ENCODE measurements at places on chromosomes 5 and 9.

DNA sequence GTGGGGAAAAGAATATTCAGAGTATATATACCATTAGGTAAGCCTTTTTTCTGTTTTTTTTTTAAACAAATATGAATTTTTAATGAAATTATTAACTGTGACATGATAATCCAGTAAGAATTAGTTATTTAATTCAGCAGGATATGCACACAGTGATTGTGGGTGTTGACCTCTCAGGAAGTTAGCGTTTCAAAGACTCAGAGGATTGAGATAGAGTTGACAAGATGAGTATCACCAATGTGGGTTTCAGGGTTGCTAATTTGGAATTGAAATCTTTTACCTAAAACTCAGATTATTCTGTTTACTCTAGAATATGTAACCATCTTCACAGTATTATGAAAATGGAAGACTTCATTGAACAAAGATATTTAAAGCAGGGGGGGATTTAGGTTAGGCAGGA lies 56.2 kb downstream of the FOCAD start:
- DNase-seq: no peak

DNA sequence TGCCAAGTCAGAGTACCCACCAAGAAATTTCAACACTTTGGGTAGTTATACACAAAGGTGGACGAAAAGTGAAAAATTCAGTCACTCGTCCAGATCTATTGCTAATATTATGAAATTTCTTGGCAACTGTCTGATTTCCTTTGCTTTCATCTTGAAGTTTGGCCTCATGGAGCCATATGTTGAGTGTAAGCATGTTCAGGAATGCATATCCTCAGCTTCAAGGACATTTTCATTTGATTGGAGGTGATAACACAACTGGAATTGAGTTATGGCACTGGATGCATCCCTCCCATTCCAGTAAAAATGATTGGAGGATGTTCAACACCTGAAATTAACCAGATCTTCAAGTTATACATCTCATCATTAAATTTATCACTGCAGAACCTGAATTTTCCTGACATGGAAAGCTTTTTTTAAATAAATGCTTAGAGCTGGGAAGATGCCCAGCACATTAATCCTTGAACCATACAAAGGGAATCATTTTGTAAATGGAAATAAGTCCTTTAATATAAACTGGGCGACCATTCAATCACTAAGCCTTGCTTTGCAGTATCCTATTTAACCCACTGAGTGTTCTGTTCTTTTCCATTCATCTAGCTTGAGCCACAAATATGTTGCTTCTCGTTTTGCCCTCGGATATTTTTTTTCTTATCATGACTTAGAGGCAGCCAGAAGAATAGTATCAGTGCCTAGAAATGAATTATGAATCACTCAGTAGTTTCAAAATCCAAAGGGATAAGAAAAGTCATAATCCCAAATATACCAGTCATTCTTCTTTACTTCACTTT lies 273.7 kb upstream of the PIK3R1 start:
- no peak for DNase-seq

- no peak for DNase-seq
Observed at GRCh38 chr5:112787896-112788295, 50.2 kb downstream of the APC start.

GRCh38 chr5:171386006-171386671 lies 1.5 kb upstream of the NPM1 start:
- DNase-seq: no peak

GRCh38 chr5:114782869-114783268 lies 386.8 kb downstream of the TRIM36 start:
- no peak for DNase-seq

DNA sequence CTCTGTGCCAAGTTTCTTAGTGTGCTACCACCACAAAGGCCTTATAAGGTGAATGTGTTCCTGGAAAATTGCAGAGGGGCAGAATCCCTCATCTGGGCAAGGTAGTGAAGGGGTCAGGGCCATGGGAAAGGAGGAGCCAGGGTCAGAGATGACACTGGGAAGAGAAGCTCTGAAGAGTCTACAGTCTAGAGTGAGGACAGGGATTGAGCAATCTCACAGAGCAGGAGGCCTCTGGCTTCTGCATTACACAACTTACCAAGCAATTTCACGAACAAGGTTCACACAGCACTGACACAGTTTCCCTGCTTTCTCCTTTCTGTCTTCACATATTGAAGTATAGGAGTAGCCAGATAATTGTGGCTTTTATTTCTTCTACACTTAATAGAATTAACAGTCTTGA lies 24.5 kb upstream of the IDNK start:
- no peak for DNase-seq

GRCh38 chr9:76772686-76773445 lies 8.6 kb downstream of the PCA3 start:
- no peak for DNase-seq

DNA sequence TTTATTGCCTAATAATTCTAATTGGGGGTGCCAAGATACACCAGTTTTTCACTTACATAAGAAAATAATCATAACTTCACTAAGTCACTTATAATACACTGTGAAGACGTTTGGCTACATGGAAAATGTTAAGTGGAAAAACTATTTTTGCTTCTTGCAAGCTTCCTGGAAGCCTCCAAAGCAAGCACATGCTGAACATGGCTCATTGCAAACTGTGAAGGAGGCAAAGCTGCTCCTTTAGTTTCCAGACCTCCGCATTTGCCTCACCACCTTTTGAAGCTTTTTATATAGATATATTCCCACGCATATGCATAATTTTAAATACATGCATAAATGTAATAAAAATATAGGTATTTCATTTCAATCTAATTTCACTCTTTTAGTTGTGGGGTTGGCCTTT lies 285.6 kb upstream of the PRDM9 start:
- no peak for DNase-seq

- no peak for DNase-seq
Observed at GRCh38 chr9:89935115-89935514, 330.3 kb downstream of the GADD45G start.

- DNase-seq: no peak
Observed at GRCh38 chr9:112252194-112252593, 77.1 kb upstream of the SUSD1 start.

DNA sequence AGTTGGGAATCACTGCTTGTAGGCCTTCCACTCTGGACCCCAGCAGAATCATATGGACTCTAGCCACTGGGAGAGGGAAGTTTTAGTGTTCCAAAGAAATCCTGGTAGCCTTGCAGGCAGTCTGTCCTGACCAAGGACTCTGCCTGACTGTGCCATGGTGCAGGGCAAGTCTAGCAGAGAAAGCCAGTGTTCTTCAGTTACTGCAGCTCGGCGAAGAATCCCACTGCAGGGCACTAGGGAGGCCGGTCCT lies 20.3 kb upstream of the MATR3 start:
- no peak for DNase-seq

GRCh38 chr5:33501899-33502298 lies 61.1 kb downstream of the TARS1 start:
- no peak for DNase-seq

- DNase-seq: no peak
Observed at GRCh38 chr5:159638954-159639559, 277.2 kb upstream of the ADRA1B start.

GRCh38 chr9:27033815-27034403 lies 28.4 kb upstream of the LRRC19 start:
- no peak for DNase-seq

GRCh38 chr9:89277454-89277853 lies 33.5 kb upstream of the CKS2 start:
- no peak for DNase-seq

- DNase-seq: no peak
Observed at GRCh38 chr5:39063037-39063436, 11.2 kb downstream of the RICTOR start.

DNA sequence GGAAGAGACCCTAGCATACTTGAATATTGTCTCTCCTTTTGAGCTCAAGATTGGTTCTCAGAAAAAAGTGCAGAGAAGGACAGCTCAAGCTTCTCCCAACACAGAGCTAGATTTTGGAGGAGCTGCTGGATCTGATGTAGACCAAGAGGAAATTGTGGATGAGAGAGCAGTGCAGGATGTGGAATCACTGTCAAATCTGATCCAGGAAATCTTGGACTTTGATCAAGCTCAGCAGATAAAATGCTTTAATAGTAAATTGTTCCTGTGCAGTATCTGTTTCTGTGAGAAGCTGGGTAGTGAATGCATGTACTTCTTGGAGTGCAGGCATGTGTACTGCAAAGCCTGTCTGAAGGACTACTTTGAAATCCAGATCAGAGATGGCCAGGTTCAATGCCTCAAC lies 9.5 kb downstream of the RNF14 start:
- no peak for DNase-seq

GRCh38 chr5:134554319-134555222 lies 29.1 kb downstream of the JADE2 start:
- no peak for DNase-seq

DNA sequence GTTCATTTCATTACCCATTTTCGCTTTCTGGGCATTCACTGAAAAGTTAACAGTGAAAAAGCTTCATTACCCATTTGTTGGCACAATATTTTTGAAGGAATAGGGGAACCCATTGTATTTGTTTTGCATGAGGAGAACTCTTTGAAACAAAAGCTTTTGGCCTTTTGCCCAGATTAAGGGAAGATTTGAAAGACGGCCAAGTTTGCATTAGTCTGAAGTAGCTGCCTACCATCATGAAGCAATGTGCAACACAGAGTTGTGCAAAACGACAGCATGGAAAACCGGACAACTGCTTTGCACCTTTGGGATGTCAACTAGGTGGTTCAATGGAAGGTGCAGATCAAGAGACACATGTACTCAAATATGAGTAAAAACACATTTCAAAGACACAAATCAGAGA lies 84.9 kb downstream of the TRPM3 start:
- DNase-seq: no peak

DNA sequence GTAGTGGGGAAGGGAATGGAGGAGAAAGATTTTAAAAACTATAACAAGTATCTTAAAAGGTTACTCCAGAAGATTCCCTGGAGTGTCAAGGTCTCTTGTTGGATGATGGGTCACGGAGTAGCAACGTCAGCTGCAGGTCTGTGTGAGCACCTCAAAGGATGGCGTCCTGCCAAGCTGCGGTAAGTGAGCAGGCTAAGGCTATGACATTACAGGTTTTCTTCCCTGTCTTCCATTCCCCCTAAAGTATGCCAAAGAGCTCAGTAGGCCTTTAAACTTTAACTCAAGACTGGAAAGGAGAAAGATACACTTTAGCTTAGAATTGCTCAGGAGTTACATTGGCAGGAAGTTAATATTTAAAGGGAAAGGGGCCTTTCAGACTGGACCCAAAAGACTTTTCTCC lies 17.5 kb downstream of the SPOCK1 start:
- DNase-seq: no peak

GRCh38 chr9:72982146-72982799 lies 29.4 kb upstream of the ALDH1A1 start:
- DNase-seq: no peak

DNA sequence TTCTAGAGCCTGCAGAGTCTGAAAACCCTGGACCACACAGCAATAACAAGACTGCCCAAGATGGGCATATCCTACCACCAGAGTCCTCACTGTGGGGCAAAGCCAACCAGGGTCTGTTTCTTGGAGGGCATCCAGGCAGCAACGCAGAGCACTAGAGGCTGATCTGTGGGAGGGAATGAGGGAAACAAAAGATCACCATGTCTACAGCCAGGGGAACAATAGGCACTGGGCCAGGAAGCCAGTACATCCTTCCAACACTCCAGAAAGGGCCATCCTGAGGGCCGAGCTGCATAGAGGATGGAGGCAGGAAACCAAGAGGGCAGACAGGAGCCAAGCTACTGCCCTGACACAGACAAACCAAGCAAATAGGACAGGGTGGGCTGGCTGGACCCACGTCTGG lies 416.1 kb upstream of the IRX4 start:
- DNase-seq: no peak

- no peak for DNase-seq
Observed at GRCh38 chr5:32255540-32255900, 57.2 kb downstream of the MTMR12 start.

DNA sequence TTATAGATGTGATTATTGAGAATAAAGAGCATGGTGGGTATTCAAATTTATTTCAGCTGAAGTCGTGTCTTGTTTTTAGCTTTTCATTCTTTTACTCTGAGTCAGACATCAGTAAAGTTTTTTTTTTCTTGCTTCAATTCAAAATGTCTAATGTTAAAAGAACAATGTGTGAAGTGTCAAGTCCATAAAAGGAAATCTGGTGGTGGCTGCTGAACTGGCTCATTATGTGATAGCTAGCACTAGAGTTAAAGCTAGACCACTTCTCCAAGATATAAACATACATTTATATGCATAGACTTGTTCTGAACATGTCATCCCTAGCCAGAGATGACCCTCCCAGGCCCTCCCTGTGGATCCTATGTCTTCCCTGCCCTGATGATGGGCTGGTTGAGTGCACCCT lies 338.3 kb downstream of the RAB3C start:
- no peak for DNase-seq

- DNase-seq: no peak
Observed at GRCh38 chr5:142296914-142297417, 27.9 kb downstream of the SPRY4 start.

DNA sequence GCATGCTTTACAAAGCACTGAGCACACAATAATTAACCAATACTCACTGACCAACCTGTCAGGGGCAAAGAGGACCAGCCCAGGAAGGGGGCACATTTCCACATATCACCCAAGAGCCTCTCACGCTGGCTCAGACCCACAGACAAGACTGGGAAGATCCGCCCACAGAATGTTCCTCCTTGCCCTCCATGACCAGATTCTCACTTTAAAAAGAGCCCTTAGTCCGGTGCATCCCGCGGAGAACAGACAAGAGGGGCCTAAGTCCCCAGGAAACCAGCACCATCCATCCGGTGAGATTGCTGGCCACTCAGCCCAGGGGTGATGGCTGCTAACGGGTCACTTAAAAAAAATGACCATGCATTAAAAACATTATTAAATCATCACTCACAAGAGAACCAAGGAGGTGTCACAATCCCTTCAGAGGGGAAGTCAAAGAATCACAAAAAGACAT lies 32.9 kb downstream of the SEMA4D start:
- DNase-seq: no peak

DNA sequence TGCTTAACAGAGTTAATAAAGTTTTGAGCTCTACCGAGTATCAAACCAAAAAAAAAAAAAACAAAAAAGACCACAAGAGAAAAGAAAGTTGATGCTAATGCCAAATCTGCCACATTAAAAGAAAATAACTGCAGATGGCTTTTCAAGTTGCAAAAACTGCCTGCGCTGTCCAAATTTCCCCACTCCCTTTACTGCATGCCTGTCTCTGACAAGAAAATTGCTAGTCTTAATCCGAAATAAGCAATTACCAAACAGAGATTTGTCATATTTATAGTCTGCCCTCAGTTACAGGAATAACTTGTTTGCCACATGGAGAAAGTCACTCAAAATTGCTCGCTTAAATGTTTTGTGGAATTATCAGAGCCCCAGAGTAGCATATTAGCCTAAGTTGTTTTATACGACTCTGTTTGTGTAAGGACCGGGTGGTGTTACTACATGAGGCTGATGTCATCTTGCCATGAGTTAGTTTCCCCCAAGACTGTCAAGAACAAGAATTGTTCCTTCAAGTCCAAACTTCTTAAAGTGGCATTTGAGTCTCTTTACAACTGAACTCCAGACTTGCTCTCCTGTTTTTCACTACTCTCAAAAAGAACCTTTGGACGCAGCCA lies 160.9 kb downstream of the CEP120 start:
- no peak for DNase-seq
